Lung (tissue), 17 donors: ENCODE measurements at places on chromosomes 7 and 10. TPM values are rescaled to one million over a fixed set of nuclear protein-coding genes. Genes with fewer than 3 reads are reported as not detected.

DNA sequence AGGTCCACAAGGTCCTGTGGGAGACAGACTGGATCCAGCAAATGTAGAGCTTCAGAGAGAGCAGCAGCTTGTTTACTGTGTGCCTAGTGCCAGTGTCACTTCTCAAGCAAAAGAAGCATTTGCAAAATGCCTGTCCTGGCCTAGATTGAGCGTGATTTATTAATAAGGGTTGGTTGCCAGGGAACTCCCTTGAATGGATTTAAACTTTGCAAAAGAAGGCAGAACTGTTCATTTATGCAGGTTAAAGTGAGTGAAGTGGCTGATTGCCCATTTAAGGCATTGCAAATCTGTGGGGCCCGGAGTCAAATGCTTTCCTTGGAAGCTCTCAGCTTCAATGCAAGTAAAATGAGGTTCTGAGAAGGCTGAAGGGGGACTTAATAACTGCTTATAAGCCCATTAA lies 71.3 kb downstream of the CDHR3 start:
- H3K27me3 ChIP-seq, result no peaks in the 10 kb centered on the region
- no peak overlapping the region for H3K4me3 ChIP-seq
- H3K36me3 ChIP-seq, result no peaks in the 10 kb centered on the region
- DNase-seq, result no peak

IL6 gene
- 2.7 TPM for total RNA-seq

DNA sequence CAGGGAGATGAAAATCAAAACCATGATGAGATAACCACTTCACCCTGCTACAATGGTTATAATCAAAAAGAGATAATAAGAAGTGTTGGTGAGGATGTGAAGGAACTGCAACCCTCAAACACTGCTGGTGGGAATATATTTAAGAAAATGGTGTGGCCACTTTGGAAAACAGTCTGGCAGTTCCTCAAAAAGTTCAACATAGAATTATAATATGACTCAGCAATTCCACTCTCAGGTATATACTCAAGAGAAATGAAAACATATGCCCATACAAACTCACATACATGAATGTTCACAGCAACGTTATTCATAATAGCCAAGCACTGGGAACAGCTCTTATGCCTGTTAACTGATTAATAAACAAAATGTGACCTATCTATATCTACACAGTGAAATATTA lies 104.8 kb downstream of the SLC25A13 start:
- H3K4me3 ChIP-seq, result no peak overlapping the region
- DNase-seq, result no peak

- H3K36me3 ChIP-seq, result no peaks in the 10 kb centered on the region
- no peaks in the 10 kb centered on the region for H3K27me3 ChIP-seq
- DNase-seq, result no peak
- H3K4me3 ChIP-seq, result no peak overlapping the region
These were observed 38.0 kb upstream of the PCBD1 start for GRCh38 chr10:70926226-70927000.

- H3K4me3 ChIP-seq, result no peak overlapping the region
- no peaks in the 10 kb centered on the region for H3K36me3 ChIP-seq
- no peak overlapping the region for H3K27ac ChIP-seq
- no peak for DNase-seq
- no peaks in the 10 kb centered on the region for H3K27me3 ChIP-seq
- H3K4me1 ChIP-seq, result no peaks in the 10 kb centered on the region
These were observed 168.2 kb upstream of the IGFBP3 start for GRCh38 chr7:46089281-46089680.

PGAM2 gene
- 0.85 TPM for total RNA-seq

DNA sequence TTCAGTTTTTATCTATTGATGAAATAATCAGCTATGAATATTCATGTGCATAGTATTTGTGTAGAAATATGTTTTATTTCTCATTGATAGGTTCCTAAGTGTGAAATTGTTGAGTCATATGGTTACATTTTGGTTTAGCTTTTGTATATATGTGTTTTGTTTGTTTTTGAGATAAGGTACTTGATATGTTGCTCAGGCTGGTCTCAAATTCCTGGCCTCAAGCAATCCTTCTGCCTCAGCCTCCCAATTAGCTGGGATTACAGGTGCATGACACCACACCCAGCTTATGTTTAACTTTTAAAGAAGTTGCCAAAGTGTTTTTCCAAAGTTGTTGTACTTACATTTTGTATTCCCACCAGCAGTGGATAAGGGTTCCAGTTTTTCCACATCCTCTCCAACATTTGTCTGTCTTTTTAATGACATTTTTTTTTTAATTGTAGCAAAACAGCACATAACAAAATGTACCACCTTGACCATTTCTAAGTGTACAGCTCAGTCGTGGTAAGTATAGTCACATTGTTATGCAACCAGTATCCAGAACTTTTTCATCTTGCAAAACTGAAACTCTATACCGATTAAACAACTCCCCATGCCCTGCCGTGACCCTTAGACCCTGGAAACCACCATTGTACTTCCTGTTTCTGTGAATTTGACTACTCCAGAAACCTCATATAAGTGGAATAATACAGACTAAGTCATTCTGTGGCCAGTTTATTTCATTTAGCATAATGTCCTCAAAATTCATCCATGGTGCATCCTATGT lies 12.6 kb upstream of the UBE2D1 start:
- no peaks in the 10 kb centered on the region for H3K36me3 ChIP-seq
- no peak overlapping the region for H3K4me3 ChIP-seq
- H3K4me1 ChIP-seq, result no peaks in the 10 kb centered on the region
- no peak for DNase-seq
- no peak overlapping the region for H3K27ac ChIP-seq

FAM131B gene
- total RNA-seq, result 0.80 TPM

- H3K27ac ChIP-seq, result peak overlapping the region; percentile 67
These were observed 20.6 kb downstream of the PALD1 start for GRCh38 chr10:70498970-70499835.

DNA sequence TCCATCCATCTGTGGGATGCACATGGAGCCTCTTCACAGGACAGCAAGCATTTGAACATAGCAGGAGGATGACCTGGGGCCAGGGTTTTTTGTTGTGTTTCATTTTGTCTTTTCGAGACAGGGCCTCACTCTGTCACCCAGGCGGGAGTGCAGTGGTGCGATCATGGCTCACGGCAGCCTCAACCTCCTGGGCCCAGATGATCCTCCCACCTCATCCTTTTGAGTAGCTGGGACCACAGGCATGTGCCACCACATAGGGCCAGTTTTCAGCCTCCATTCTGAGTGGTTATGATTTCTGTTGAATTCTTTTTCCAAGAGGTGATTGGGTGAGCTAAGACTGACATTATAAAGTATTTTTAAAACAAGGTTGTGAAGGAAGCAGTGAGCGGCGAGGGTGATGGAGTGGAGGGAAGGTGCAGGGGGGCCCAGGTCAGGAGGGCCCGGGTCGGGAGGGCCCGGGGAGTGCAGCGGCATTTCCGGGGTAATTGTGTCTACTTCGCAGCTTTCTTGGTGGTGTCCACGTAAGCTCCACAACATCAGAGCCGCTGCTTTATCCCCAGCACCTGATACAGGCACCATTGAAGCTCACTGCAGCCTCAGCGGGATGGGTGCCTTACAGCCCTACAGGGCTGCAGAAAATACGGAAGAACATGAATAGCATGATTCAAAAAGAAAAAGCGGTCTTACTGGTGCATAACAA lies 12.0 kb upstream of the LARP4B start:
- no peak for DNase-seq
- no peak overlapping the region for H3K4me3 ChIP-seq
- no peak overlapping the region for H3K27ac ChIP-seq
- H3K36me3 ChIP-seq, result no peaks in the 10 kb centered on the region
- no peaks in the 10 kb centered on the region for H3K27me3 ChIP-seq
- no peaks in the 10 kb centered on the region for H3K4me1 ChIP-seq

DNA sequence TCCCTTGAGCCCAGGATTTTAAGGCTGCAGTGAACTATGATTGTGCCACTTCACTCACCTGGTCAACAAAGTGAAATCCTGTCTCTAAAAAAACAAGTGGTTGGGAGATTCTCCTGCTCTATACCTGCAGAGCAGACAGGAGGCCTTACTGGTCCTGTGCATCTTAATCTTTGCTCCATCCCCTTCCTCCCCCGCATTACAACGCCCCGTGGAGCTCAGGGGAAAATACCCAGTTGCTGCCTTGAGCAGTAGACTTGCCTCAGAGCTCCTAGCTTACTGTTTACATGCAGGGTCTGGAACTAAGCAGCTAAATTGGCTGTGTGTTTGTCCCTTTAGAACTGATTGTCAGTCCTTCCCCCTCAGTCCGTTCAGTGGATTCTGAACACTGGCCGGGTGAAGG lies 123.8 kb upstream of the KMT2E start:
- no peaks in the 10 kb centered on the region for H3K27me3 ChIP-seq
- no peak overlapping the region for H3K4me3 ChIP-seq
- no peaks in the 10 kb centered on the region for H3K36me3 ChIP-seq

DNA sequence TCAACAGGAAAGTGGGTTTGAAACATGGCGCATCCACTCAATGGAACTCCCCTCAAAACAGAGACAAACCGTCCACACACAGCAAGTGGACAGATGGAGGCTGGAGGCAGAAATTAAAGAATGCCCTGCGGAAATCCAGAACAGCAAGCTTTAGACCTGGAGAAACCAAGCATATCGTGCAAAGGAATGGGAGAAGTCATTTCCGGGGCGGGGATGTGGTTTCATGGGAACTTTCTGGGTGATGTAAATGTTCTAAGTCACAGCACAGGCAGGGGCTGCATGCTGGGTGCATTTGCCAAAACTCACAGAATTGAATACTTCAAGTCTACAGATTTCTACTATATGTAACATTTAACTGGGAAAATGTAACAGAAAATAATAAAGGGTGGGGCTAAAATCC lies 213.0 kb downstream of the PTPRN2 start:
- no peaks in the 10 kb centered on the region for H3K36me3 ChIP-seq
- no peak for DNase-seq
- H3K27me3 ChIP-seq, result no peaks in the 10 kb centered on the region
- H3K4me3 ChIP-seq, result no peak overlapping the region

- H3K27ac ChIP-seq, result no peak overlapping the region
- H3K4me3 ChIP-seq, result no peak overlapping the region
- no peaks in the 10 kb centered on the region for H3K4me1 ChIP-seq
- no peaks in the 10 kb centered on the region for H3K36me3 ChIP-seq
- H3K27me3 ChIP-seq, result no peaks in the 10 kb centered on the region
These were observed 113.5 kb upstream of the SDK1 start for GRCh38 chr7:3187444-3188040.

GRCh38 chr7:158022601-158023000 lies 565.0 kb downstream of the PTPRN2 start:
- H3K36me3 ChIP-seq, result no peaks in the 10 kb centered on the region
- no peaks in the 10 kb centered on the region for H3K4me1 ChIP-seq
- DNase-seq, result no peak
- H3K27ac ChIP-seq, result no peak overlapping the region
